T follicular helper cell (primary cell): ENCODE measurements at places on chromosomes 7 and 10.

GRCh38 chr10:100184840-100185239, 989 bp downstream of the ERLIN1 start:
- no peak for DNase-seq

DNA sequence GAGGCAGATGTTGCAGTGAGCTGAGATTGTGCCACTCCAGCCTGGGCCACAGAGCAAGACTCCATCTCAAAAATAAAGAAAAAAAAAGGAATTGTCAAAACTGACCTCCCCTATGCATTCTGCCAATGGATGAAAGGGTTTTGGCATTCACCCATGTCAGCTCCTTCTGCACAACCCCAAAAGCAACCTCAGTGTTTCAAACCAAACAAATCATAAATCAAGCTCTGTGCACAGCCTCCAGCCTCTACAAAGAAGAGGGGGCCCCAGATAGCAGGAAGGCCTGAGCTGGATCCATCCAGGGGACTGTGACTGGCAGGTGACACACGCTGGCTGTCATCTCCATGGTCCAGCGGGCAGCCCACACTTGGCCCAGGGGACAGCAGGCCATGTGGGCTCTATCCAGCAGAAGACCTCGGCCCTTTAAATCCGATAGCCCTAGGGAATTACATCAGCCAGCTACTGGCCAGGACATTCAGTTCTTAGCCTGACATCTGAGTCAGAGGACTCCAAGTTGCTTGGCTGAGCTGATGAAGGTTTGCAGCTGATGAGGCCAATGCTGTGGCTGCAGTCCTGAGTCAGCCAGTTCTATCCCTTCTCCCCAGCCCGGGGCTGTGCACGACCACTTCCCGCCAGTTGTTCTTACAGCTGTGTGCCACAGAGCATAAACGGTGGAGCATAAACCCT, 52.0 kb upstream of the FIGNL1 start:
- DNase-seq = no peak

DNA sequence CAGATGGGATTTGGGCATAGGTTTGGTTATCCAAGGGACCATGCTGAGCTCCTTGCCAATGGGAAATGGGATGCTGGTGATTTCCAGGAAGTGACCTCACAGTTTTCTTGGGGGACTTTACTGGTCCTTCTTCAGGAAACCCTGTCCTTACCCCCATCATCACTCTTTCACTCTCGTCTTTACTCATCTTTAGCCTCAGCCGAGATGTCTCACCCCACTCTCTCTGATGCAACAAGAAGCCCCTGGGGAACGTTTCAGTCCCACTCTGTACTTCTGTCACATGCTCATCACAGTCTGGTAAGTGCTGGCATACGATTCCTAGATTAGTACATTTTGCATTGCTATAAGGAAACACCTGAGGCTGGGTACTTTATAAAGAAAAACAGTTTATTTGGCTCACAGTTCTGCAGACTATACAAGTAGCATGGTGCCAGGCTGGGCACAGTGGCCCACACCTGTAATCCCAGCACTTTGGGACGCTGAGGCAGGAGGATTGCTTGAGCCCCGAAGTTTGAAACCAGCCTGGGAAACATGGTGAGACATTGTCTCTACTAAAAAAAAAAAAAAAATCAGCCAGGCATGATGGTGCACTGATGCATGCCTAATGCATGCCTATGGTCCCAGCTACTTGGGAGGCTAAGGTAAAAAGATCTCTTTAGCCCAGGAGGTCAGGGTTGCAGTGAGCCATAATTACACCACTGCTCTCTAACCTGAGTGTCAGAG, 63.5 kb upstream of the VKORC1L1 start:
- no peak for DNase-seq

DNA sequence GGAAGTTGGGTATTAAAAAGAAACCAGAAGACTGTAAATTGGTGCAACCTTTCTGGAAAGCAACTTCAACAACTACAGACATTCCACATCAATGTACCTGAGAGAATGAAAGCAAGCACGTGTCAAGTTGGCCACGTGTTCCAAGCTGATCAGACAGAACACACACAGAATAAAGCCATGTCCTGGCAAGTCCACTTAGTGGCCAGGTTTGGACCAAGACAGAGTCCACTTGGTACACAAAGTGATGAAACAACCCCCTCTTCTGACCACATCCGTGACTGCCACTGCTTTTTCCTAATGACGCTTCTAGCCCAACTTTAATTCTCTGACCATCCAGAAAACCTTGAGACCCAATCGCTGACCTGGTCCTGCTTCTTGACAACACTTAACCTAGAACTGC, 109.4 kb downstream of the ABLIM1 start:
- DNase-seq = no peak

GRCh38 chr7:4479367-4480039, 202.6 kb upstream of the FOXK1 start:
- DNase-seq = no peak

GRCh38 chr7:25314731-25315267, 86.5 kb upstream of the NPVF start:
- DNase-seq = no peak

DNA sequence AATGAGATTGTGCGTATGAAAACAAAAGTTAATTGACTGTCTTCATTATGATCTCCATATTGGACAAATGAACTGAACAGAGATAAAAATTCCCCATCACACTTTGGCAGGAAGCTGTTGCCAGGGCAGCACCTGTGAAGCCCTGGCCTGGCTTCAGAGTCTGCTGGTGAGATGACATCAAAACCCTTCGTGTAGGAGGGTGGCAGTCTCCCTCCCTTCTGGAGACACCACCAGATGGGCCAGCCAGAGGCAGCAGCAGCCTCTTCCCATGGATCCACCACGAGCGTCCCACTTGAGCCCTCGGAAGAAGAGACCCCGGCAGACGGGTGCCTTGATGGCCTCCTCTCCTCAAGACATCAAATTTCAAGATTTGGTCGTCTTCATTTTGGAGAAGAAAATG, at the start of gene DNTT:
DNTT (plus strand) TSS at position 205 of the 400 bp plus-strand sequence; CDS start at position 269, 64 bp downstream.
- no peak for DNase-seq

DNA sequence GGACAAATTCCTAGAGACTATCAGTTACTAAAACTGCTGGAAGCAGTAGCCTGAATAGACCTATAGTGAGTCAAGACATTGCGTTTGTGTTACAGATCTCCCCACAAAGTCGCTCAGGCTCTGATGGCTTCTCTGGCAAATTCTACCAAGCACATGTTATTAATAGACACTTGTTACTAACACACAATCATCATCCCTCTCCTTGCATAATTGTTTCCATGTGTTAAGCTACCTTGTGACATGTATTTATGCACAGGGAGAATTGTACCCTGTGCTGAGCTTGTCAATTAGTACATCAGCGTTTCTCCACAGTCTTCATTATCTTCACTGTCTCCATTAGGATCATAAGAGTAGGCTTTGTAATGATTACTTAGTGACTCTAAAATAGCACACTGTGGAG, 31.2 kb downstream of the DYNC2I1 start:
- DNase-seq = no peak

GRCh38 chr7:97167176-97167575, 49.7 kb downstream of the SDHAF3 start:
- no peak for DNase-seq

- no peak for DNase-seq
Measured at GRCh38 chr7:116224492-116225098, 14.3 kb downstream of the TES start.

DNA sequence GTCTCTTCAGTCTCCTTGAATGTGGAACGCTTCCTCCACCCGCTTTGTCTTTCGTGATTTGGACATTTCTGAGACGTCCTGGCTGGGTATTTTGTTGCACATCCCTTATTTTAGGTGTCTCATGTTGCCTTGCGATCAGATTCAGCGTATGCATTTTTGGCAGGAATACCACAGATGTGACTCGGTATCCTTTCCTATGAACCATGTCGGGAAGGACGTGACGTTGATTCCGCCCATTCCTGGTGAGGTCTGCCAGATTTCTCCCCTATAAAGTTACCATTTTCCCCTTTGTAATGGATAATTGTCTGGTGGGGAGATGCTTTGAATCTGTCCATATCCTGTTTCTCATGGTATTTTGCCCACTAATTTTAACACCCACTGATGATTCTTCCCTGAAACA, 49.6 kb downstream of the RBM17 start:
- no peak for DNase-seq

GRCh38 chr10:133010095-133010842, 67.9 kb upstream of the CFAP46 start:
- no peak for DNase-seq

DNA sequence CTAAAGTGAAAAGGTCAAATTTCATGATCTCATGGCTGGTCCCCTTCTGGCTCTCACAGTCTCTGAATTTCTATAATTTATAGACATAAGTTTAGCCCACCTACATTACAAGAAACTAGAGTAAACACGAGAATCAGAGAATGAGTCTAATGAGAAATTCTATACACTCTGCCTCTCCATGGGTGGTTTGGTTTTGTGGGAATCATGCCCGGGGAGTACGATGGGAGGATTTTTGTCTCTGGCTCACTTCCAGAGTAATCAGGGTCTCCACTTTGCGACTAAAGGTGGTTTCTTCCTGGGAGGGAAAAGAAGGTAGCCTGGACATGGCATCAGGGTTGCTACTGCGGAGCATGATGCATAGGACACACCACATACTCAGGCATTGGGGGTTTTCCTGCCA, 69.7 kb downstream of the MRC1 start:
- DNase-seq = no peak

- DNase-seq = no peak
Measured at GRCh38 chr10:391847-392704, 256.8 kb downstream of the ZMYND11 start.

DNA sequence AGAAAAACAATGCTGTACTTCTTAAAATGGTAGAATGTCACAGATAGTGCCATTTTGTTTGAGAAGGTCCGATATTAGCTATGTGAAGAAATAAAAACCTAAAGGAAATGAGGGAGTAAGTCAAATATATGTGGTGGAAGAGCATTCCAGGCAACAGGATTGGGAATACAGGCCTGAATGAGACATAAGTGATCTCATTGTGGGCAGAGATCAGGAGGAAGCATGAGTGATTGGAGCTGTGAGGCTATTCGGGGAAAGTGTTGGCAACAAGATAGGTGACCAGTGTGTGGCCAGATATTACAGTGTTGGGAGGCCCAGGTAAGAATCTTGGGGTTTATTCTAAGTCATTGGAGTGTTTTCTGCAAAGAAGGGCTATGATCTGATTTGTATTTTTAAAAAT, 41.3 kb upstream of the AGMO start:
- DNase-seq = no peak

- no peak for DNase-seq
Measured at GRCh38 chr7:121570365-121570764, 174.3 kb upstream of the FAM3C start.

DNA sequence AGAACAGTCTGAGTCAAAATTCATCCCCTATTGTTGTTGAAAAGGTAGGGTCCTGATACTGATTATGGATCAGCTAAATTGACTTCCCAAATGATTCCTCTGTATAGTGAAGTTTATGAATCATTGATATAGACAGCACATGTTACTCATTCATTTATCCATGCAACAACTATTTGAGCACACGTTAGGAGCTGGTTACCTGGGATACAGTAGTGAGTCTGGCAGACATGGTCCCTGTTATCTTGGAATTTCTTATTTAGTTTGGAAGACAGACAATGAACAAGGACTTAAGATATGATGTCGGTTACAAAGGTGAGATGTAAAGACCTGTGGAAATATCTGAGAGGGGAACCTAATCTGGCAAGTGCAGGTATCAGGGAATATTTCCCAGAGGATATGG, 28.0 kb upstream of the KIAA1217 start:
- no peak for DNase-seq

- DNase-seq = no peak
Measured at GRCh38 chr7:130959743-130960207, 225.8 kb upstream of the KLF14 start.

DNA sequence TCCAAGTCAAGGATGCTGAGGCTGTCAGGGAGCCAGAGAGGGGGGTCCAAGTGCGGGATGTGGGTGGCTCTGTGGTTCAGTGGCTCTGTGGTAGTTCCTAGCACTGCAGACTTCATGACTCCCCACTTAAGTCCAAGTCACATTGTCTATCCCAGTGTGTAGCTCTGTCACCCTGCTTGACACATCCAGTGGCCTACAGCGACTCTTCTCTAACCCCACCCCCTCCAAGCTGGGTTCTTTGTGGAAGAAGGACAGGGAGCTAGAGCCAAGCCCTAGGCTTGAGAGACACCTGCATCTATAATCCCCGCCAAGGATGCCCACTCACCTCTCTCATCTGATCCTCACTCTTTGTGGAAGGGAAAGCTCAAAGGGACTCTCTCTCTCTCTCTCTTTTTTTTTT, 57.6 kb downstream of the ADCYAP1R1 start:
- no peak for DNase-seq

GRCh38 chr10:80319725-80320290, 30.4 kb upstream of the MAT1A start:
- no peak for DNase-seq

DNA sequence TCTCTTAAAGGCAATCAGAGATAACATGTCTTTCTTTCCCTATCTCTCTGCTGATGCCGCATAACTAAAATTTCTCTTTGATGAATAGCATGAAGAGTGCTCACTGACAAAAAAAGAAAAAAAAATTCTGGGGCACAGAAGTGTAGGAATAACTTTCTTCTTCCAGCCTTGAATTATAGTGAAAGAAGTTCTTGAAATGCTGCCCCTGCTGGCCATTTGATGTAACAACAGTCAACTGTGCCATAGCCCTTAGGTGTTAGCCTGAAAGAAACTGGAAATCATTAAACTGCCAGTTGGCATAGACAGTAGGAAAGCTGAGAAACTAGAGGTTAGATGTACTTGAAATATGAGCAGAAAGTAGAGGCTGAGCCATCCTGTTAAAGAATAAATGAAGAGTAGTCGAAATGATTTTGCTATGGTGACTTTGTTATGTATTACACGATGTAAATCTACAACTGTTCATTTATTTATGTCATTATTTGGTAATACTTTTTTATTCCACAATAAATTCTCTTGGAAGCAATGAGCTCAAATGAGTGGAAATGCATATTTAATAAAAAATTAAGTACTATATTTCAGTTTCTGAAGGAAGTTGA, 48.3 kb upstream of the FAM171A1 start:
- peak; percentile 7 for DNase-seq

- no peak for DNase-seq
Measured at GRCh38 chr7:12607134-12607533, 36.6 kb downstream of the SCIN start.

- DNase-seq = no peak
Measured at GRCh38 chr10:132806561-132807003, 20.6 kb upstream of the NKX6-2 start.

DNA sequence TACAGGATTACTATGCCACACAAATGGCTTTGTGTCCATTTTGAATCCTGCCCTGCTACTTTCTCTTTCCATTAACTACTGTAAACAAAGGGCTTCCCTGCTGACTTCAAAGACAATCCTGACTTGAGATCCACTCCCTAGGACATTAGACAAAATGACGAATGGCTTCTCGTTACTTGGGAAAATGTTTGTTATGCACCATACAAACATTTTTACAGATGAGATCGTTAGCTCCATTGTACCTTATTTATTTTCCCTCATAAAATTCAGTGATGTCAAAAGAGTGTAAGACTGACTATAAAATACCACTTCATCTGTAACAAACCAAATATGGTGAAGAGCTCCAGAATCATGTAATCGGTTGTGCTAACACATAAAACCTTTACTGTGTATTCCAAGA, 121.8 kb downstream of the CD36 start:
- DNase-seq = no peak
